ENCODE measurements at places on chromosomes 1 and 21. TPM values are rescaled to one million over a fixed set of nuclear protein-coding genes. Genes with fewer than 3 reads are reported as not detected.

NCMAP gene
- total RNA-seq, result not detected

SMIM34 gene
- total RNA-seq, result not detected

OLIG2 gene
- total RNA-seq, result not detected

SH2D5 gene
- 0.32 TPM for total RNA-seq

RAB42 gene
- total RNA-seq, result not detected

KCNE2 gene
- total RNA-seq, result not detected

CLEC20A gene
- total RNA-seq, result not detected

MOV10 gene
- total RNA-seq, result 80.3 TPM

TAS1R1 gene
- not detected for total RNA-seq

TDRD5 gene
- total RNA-seq, result not detected

BACE2 gene
- total RNA-seq, result 0.50 TPM

RAB3B gene
- 0.11 TPM for total RNA-seq

HRNR gene
- total RNA-seq, result not detected

SLC6A17 gene
- total RNA-seq, result 0.07 TPM

CA14 gene
- not detected for total RNA-seq

MAP3K21 gene
- 3.1 TPM for total RNA-seq

EPHX1 gene
- 2.6 TPM for total RNA-seq

SHISAL2A gene
- 8.1 TPM for total RNA-seq

TSPEAR gene
- total RNA-seq, result not detected

FGR gene
- not detected for total RNA-seq

CACNA1S gene
- total RNA-seq, result not detected

IL10 gene
- total RNA-seq, result 1.6 TPM

FLG2 gene
- total RNA-seq, result not detected

FBXO2 gene
- 1.6 TPM for total RNA-seq

ASCL5 gene
- total RNA-seq, result 0.09 TPM

AMPD2 gene
- total RNA-seq, result 73.5 TPM

GPATCH3 gene
- 8.7 TPM for total RNA-seq

RHCE gene
- total RNA-seq, result 0.91 TPM

VWA5B1 gene
- total RNA-seq, result not detected

USP48 gene
- total RNA-seq, result 81.5 TPM

CSMD2 gene
- not detected for total RNA-seq

DFFB gene
- total RNA-seq, result 7.2 TPM

IQCC gene
- total RNA-seq, result 5.0 TPM

KRTAP7-1 gene
- total RNA-seq, result not detected

CTTNBP2NL gene
- total RNA-seq, result 3.3 TPM

NBPF6 gene
- total RNA-seq, result not detected

FALEC gene
- total RNA-seq, result not detected

HSD3B2 gene
- not detected for total RNA-seq

LIN9 gene
- 10.6 TPM for total RNA-seq

GREM2 gene
- 0.07 TPM for total RNA-seq

VASH2 gene
- 0.34 TPM for total RNA-seq

PGLYRP3 gene
- total RNA-seq, result not detected

PTAFR gene
- total RNA-seq, result 0.14 TPM

Measured in activated CD4-positive, alpha-beta T cell treated with anti-CD3 and anti-CD28 coated beads for 36 hours (primary cell).